T47D (cell line): ENCODE measurements at places on chromosomes 11 and 22.
A peak's percentile ranks its signal among the peaks of the same experiment; 100 is the strongest.

GRCh38 chr11:128053981-128054931 is 533.1 kb downstream of the ETS1 start:
- no peak for DNase-seq

DNA sequence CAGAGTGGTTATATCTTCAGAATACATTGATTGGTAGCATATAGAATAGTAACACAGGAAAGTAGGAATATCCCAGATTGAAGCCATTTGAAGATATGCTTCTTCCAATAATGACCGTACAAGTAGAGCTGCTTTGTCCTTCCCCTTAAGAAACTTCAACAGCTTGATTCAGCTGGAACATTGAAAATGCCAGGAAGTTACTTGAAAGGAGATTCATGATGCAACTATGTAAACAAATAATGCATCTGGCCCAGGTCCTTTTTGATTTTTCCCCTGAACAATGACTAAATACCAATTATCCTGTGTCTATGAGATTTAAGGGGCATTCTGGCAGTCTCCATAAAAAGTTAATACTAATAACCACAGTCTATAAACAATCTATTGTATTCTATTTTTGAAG is 3.0 kb downstream of the DKK3 start:
- no peak for DNase-seq

- no peak for DNase-seq
Measured at GRCh38 chr11:96391698-96392307, 2.0 kb downstream of the JRKL start.

DNA sequence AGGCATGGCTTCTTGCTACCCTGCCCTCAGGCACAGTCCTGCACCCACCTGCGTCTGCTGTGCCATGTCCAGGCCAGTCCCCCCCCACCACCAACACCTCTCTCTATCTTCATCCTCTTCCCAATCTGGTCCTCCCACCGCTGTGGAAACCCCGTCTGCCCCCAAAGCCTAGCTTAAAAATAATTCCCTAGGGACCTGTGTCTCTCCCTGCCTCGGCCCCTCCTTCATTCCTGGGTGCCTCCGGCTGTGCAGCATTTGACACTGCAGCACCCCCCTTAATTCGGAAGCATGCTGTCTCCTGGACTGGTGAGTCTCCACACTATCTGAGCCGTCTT is 2.5 kb upstream of the ASCL2 start:
- no peak for DNase-seq

DNA sequence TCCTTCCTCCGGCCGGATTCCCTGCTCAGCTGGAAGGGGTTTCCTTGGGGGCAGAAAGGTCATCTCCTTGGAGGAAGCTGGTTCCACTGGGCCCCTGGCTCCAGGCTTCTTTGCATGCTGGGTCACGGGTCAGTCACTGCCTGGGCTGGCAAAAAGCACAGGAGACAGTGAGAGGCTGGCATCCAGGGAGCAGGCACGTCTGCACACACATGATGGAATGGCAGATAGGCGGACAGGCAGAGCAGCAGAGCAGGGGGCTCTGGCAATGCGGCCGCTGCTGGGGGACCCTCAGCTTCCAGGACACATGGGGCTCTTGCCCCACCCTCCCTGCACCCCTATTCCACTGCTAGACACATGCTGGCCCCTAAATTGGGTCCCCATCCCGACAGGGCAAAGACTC is 40.4 kb downstream of the C11orf58 start:
- no peak for DNase-seq

DNA sequence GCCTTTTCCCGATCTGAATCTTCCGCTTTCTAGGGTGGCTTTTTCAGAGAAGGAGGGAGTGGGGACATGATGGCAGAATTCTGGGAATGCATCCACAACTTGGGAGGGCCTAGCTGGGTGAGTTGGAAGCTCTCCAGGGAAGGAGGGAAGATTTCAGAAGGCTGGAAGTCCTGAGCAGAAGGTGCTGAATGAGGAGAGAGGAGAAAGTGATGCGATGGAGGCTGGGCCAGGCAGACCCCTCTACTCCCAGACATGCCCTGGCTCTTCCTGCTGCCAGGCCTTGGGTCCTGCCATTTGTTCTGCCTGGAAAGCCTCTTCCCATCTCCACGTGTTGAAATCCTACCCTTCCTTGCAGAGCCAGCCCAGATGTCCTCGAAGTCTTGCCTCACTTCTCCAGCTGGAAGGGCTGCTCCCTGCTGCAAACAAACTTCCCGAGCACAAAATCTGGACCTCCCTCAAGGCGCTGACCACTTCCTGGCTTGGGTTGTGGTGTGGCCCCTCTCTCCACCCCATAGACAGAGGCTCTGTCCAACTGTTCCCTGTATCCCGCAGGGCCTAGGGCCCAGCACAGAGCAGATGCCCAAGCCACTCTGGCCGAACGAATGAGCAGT is 16.8 kb downstream of the LRRC32 start:
- DNase-seq: no peak

GRCh38 chr22:18987765-18988164 is 51.7 kb upstream of the PRODH start:
- peak; percentile 43 for DNase-seq

GRCh38 chr11:132208477-132209055 is 838.2 kb downstream of the NTM start:
- DNase-seq: no peak

- no peak for DNase-seq
Measured at GRCh38 chr22:24384131-24384530, 43.3 kb upstream of the ADORA2A start.

DNA sequence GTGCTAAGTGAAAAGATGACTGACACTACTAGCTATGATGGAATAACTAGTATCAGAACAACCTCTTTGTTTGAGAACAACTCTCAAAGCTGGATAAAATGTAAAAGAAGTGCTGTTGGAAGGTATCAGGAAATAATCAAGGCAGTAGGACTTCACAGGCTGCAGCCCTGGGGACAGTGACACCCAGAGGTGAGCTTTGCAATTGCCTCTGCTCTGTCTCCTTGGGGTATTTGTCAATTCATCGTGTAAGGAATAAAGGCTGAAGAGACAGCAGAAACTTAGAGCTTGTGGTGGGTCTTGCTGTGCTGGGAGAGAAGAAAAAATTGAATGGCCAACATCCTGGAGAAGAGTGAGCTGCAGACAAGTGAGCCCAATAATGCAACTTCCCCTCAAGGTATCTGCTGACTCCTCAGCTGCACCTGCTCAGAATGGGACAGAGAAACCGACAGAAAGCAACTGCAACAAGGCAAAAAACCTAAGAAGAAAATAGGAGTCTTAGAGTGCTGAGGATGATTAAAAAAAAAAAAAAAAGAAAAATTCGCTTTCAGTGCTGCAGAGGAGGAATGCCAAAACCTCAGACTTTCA is 141.1 kb downstream of the RCN1 start:
- DNase-seq: peak; percentile 69

DNA sequence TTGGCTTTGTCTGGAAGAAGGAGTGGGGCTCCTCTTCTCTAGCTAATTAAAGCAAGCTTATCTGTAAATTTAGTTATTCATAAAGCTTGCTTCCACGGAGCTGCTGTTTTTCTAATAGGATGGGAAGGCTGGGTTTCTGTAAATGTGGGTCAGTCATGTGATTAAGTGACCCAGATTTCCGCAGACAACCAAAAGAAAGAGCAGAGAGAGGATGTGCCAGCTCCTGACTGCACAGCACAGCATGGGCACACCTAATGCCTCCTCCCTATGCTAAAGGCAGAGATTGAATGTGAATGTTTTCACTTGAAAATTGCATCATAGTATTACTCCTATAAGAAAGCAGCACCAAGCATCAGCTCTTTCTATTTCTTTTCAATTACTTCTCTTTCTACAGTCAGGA is 160.2 kb downstream of the FAT3 start:
- no peak for DNase-seq

DNA sequence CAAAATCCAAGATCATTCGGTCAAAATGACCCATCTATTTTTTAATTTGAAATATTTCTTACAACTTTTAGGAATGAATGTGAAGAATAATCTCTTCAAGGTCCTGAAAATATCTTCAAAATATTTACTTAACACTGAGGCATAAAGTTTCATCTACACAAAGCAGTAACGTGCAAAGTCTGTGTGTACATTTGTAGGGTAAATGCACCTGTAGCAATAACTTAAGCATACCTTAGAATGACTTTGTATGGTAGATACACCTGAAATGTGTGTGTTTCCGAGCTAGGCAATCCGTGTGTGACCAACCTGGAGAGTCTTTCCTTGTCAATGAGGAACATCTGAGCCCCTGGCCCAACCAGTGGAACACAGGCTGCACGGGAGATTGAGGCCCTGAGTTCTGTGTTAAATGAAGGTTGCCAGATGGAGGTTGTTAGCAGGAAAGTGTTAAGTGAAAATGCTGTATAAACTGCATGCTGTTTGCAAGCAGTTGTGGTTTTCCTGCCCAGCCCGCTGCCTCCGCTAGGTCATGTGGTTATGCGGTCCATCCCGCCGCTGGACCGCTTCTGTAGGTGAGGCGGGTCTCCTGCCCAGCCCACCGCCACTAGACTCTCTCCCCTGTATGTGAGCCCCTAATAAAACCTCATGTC is 7.6 kb upstream of the CTR9 start:
- DNase-seq: peak; percentile 13

DNA sequence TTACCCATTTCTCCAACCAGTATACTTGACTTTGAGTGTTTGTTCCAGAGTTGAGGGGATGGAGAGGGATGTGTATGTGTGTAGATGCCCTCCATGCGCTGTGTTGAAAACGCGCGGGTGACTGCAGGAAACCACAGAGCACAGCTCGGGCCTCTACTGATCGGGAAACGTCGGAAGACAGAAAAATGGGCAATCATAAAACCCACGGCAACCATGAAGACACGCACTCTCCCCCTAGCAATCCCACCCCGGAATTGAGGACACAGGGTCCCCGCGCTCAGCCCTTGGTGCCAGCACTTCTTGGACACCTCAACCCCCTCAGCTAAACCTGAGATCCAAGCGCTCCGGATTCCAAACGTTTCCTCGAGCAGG is 251 bp upstream of the UQCC3 start:
- DNase-seq: no peak

GRCh38 chr11:69433741-69434140 is 47.7 kb upstream of the LINC01488 start:
- no peak for DNase-seq

- no peak for DNase-seq
Measured at GRCh38 chr11:70597751-70598625, 199.7 kb downstream of the CTTN start.

- DNase-seq: no peak
Measured at GRCh38 chr11:123227763-123228495, 32.9 kb upstream of the CLMP start.

- DNase-seq: no peak
Measured at GRCh38 chr11:92391808-92392207, 167.2 kb downstream of the FAT3 start.

- no peak for DNase-seq
Measured at GRCh38 chr11:134101282-134101681, 32.4 kb downstream of the JAM3 start.

GRCh38 chr22:38437416-38437815 is 17.6 kb downstream of the KCNJ4 start:
- no peak for DNase-seq

DNA sequence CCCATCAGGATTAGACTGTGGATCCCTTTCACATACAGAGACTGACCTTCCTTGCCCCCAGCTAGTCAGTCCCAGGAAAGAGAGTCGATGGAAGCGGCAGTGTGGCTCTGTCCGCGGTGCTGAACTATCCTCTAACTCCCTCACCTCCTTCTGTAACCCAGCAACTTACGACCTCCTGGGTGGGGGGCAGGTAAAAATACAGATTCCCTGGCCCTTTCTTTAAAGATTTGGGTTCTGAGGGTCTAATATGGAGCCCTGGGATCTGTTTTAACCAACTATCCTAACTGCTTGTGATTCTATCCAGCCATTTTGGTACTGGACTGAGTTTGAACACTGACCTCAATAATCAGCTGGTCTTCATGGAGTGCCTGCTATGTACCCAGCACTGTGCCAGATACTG is 23.2 kb downstream of the MFNG start:
- peak; percentile 60 for DNase-seq

- no peak for DNase-seq
Measured at GRCh38 chr22:46679706-46680269, 58.3 kb downstream of the CERK start.

DNA sequence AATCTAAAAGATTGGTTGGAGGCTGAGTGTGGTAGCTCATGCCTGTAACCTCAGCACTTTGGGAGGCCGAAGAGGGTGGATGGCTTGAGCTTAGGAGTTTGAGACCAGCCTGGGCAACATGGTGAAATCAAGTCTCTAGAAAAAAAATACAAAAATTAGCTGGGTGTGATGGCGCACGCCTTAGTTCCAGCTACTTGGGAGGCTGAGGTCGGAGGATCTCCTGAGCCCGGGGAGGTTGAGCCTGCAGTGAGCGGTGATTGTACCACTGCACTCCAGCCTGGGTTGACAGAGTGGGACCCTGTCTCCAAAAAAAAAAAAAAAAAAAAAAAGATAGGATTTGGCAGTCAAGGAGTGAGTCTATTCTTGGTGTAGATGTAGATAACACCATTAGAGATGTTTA is 10.6 kb downstream of the FOLR1 start:
- no peak for DNase-seq

DNA sequence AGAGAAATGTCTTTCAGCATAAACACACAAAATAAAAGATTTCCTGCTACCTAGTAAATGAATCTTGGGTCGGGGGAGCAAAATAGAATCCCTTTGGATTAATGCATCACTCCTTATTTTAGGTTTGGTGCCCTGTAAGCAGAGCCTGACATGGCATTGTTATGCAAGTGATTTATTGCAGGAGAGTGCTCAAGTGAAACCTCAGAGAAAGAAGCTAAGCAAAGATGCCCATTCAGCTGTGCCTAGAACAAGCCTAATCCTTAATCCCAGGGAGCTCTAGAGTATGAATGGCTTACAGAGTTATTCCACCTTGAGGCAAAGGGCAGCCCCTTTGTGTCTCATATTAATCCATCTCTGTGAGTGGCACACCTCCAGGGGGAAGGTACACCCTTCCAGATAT is 21.1 kb downstream of the C11orf87 start:
- no peak for DNase-seq

DNA sequence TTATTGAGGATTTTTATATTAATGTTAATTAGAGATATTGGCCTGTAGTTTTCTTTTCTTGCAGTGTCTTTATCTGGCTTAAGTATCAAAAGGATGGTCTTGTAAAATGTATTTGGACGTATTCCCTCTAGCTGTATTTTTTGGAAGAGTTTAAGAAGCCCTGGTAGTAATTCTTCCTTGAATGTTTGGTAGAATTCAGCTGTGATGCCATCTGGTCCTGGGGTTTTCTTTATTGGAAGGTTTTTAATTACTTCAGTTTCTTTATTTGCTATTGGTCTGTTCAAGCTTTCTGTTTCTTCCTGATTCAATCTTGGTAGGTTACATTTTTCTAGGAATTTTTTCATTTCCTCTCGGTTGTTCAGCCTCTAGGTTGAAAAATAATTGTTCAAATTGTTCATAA is 255.0 kb upstream of the TBCEL start:
- no peak for DNase-seq

GRCh38 chr22:46735747-46736608 is 2.1 kb downstream of the CERK start:
- no peak for DNase-seq

- no peak for DNase-seq
Measured at GRCh38 chr22:27168681-27169080, 511.3 kb downstream of the MIAT start.

GRCh38 chr11:131917634-131918384 is 547.4 kb downstream of the NTM start:
- DNase-seq: no peak
